Stimulated activated naive CD8-positive, alpha-beta T cell treated with anti-CD3 and anti-CD28 coated beads, Interleukin-15, amount 100 ng/mL, for 72 hours (primary cell): ENCODE measurements at places on chromosomes 6 and 20.
A peak's percentile ranks its signal among the peaks of the same experiment; 100 is the strongest.

DNA sequence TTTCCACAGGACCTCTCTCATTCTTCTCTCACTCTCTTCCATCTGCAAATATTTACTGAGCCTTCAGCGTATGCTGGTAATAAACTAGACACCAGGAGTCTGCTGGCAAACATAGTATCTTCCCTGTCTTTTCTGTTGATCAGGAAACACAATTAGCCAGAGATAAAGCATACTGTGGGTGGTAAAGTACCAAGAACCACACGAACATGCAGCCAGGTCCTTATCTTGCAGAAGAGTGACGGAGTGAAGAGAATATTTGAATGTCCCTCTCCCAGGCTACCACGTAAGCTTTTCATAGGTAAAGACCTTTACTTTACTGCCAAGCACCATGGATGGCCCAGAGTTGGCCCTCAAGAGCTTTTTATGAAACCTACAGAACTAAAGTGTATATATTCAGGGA lies 13.3 kb downstream of the FHL5 start:
- no peak for DNase-seq

DNA sequence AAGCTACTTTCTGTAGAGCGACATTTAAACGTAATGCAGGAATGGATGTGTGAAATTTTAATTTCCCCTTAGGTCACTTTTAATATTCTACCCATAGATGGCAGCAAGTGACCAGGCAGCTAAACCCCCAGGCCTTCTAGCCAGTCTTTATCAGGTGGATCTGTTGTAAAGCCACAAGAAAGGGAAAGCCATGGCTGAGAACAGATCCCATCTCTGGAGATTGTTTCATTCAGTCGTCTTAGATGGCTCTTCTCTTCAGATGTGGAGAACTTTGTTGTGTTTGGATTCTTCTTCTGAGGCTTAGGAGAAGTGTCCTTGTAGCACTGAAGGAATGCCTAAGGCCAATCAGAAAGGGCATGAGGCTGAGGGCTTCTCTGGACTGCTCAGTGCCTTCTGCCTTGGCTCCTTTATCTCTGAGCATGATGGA lies 15.8 kb upstream of the RNF182 start:
- DNase-seq: peak; percentile 47

GRCh38 chr6:72890233-72890632 lies 268.4 kb downstream of the KCNQ5 start:
- DNase-seq: peak; percentile 13

DNA sequence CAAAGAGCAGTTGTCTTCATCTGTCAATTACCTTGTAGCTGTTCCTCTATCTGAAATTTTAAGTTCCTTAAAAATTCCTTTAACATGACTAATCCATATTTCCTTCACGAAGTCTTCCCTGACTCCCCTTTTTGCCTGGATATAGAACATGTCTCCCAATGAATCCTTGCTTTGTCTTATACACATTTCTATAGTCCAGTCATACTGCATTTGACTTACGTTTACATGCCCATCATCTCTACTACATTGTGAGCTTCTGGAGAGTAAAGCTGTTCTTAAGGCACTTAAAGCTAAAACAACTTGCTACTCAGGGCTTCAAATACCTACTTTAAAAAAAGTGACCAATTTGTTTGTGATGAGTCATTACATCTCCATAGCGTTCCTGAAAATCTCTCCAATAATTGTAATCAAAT lies 4.9 kb downstream of the REV3L start:
- DNase-seq: no peak

DNA sequence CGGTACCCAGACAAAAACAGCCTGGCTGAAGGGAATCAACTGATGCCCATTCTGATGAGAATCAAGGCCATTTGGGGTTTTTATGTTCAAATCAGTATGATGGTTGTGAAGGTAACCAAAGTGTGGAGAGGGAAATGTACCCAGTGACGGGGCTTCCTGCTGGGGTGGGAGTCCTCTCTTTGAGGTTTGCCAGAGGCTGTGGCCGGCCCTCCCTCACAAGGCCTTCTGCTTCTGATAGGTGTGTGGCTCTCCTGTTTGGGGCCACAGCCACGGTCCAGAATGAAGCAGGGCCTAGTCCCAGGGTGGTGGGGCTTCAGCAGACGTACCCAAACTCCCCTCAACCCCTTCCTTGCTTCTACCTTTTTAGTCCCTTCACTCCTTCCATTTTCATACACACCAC lies 86.7 kb upstream of the NAA20 start:
- DNase-seq: no peak

DNA sequence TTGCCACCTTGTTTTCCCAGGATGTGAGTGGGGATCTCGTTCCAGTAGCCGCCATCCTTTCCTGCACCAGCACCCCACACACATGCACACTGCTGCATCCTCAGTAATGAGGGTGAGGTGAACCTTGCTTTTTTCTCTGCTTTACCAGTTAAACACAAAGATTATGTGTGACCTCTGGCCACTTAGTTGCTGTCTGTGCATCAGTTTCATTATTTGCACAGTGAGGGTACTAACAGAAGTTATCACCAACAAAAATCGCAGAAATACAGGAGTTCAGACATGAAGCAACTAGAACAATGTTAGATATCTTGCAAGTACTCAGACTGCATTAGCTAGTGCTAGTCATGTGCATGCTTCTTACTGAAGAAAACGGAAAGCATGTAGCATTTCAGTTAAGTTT lies 17.4 kb upstream of the DACT2 start:
- DNase-seq: no peak

GRCh38 chr6:65707126-65707826 lies at the start of gene EYS:
TSS of gene EYS (minus strand) at chr6:65707226. CDS start at chr6:65495410, 211,816 bp downstream.
- DNase-seq: no peak

DNA sequence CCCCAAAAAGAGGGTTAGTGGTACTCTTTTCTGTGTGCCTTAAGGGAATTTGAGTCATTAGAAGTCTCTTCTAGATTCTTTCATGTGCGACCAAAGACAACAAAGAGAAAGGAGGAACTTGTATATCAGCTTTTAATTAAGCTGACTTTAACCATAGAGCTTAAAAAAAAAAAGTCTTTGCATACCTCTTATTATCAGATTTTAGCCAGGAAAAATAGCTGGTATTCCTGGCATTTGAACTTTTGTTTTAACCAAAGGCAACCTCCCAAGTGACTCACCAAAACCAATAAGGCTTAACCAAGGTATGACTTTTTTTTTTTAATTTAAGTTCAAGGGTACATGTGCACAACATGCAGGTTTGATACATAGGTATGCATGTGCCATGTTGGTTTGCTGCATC lies 375.0 kb downstream of the CDC5L start:
- no peak for DNase-seq

- no peak for DNase-seq
Measured at GRCh38 chr6:19845266-19846041, 8.3 kb downstream of the ID4 start.

- peak; percentile 43 for DNase-seq
Measured at GRCh38 chr6:44869321-44869897, 458.7 kb upstream of the RUNX2 start.

DNA sequence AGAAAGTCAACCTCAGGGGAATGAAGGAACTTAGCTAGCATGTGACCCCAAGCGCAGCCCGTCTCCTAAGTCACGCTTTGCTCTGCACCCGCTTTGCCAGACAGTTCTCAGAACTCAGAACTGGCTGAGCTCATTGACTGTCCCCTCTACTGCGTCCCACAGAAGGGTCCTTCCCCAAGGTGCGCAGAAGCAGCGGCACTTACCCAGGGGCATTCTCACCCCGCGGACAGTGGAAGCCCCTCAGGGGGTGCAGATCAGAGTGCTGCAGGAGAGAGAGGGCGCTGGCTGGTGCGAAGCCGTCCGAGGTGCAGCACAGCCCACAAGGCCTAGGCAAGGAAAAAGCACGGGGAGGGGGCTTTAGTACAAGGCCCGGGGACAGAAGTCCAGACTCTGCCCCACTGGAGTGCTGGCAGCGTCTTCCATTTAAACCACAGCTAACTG lies 807 bp downstream of the SNHG17 start:
- peak; percentile 29 for DNase-seq

GRCh38 chr6:126664271-126664670 lies 324.4 kb downstream of the CENPW start:
- DNase-seq: no peak

GRCh38 chr6:43790031-43790430 lies 20.0 kb downstream of the VEGFA start:
- no peak for DNase-seq

DNA sequence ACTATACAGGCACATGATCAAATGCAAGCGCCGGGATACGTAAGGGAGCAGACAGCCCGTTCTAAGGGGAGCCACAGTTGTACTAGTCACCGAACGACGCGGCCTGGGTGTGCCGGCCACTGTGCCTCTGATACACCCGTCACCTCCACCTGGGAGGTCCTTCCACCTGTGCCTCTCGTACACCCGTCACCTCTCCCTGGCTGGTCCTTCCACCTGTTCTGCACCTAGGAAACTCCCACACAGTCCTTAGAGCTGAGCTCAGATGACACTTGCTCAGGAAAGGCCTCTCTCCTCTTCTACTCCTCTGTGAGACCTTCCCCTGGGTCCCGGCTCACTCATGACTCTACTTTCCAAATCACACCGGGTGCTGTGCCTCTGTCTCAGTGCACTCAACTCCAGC lies 245.0 kb downstream of the TTLL2 start:
- no peak for DNase-seq

DNA sequence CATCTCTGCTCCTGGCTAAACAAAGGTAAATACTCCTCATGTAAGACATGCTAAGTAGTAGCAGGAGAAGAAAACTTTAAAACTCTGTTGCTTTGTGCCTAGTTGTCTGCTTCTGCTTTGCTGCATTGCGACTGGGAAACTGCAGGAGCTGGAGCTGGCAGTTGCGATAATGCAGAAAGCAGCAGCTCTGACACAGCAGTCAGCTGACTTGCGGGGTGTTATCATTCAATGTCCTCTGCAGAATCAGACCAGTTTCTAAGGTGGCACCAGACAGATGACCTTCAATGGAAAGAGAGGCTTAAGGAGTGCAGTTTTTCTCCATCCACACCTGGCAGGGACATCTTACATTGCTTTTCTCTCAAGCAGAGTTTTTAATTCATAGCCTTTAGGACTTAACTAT lies 69.9 kb upstream of the SOX4 start:
- DNase-seq: no peak

- no peak for DNase-seq
Measured at GRCh38 chr20:25361287-25361683, 29.4 kb downstream of the ABHD12 start.

DNA sequence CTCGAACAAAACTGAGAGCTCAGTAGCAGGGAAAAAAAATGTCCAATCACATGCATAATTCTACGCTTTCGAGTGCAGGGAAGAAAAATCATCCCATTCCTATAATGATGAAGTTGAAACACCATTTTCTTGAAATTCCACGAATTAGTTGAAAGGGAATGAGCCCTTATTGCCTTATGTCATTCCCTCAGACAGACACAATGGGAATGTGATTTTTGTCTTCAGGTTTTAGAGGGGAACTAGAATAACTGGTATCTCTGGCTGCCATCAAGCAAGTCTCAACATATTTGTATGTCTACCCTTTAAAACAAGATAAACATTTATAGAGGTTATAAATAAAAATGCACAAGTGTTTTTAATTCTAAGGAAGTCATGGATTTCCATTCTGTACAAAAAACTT lies 87.9 kb downstream of the KIF13A start:
- no peak for DNase-seq

GRCh38 chr20:19021406-19022117 lies 190.9 kb upstream of the SLC24A3 start:
- no peak for DNase-seq

GRCh38 chr6:145688493-145688905 lies 46.8 kb downstream of the EPM2A start:
- DNase-seq: no peak

- DNase-seq: no peak
Measured at GRCh38 chr6:134619077-134619476, 301.2 kb upstream of the SGK1 start.

DNA sequence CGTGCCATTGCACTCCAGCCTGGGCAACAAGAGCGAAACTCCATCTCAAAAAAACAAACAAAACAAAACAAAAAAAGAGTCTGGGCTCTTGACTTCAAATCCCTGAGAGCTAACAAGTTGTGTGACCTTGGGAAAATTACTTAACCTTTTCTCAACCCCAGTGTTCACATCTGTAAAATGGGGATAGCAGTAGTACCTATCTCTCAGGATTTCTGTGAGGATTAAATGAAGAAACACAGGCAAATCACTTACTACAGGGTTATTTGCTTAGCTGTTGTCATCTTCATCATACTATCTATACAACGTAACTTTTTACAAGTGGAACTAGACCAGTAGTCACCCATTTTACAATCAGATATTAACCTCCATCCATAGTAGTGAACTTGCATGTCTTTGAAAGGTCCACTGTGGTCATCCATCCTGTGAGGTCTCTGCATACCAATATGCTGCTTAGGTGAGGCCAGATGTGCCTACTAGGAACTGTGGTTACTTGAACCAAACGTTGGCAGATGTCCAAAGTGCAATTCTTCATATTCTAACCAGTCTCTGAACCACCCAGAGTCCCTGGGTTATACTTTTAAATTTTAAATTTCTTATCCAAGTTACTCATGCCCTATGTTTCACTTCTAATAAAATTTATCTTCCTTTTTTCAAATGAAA lies 128.9 kb upstream of the BEND3 start:
- DNase-seq: no peak

- DNase-seq: no peak
Measured at GRCh38 chr6:126976253-126976797, 142.1 kb upstream of the RSPO3 start.

- no peak for DNase-seq
Measured at GRCh38 chr20:30811885-30812671, 445.4 kb upstream of the DEFB115 start.

DNA sequence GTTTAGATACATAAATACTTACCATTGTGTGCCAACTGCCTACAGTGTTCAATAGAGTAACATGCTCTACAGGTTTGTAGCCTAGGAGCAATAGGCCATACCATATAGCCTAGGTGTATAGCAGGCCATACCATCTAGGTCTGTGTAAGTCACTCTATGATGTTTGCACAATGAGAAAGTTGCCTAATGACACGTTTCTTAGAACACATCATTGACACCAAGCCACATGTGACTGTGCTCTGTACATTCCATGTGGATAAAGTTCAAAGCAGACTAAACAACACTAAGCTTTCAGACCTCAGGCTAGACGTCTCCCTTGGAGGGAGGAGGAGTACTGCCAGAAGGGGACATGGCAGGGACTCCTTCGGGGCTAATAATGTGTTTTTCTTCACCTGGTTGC lies 93.6 kb downstream of the KIF16B start:
- no peak for DNase-seq

GRCh38 chr20:24810676-24811407 lies 138.2 kb upstream of the CST7 start:
- DNase-seq: no peak
